ENCODE measurements at places on chromosomes 4 and X.

DNA sequence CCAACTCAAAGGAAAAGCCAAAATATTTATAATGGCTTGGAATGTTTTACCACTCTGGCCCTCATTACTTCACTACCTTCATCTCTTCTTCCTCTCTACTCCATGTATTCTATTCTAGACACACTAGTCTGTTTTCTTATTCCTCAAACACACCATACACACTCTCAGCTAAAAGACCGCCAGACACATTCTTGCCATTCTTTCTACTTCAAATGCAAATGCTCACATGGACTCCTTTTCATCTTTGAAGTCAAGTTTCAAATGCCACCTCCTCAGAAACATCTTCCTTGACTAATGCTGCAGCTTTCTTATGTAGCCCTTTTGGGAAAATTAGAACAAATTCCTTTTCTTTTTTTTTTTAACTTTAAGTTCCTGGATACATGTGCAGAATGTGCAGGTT is 412.9 kb upstream of the FMR1 start:
- no peak for DNase-seq

- no peak for DNase-seq
Measured at GRCh38 chrX:13009844-13010243, 34.6 kb downstream of the FAM9C start.

GRCh38 chrX:39886282-39886681 is 211.5 kb downstream of the BCOR start:
- DNase-seq = no peak

DNA sequence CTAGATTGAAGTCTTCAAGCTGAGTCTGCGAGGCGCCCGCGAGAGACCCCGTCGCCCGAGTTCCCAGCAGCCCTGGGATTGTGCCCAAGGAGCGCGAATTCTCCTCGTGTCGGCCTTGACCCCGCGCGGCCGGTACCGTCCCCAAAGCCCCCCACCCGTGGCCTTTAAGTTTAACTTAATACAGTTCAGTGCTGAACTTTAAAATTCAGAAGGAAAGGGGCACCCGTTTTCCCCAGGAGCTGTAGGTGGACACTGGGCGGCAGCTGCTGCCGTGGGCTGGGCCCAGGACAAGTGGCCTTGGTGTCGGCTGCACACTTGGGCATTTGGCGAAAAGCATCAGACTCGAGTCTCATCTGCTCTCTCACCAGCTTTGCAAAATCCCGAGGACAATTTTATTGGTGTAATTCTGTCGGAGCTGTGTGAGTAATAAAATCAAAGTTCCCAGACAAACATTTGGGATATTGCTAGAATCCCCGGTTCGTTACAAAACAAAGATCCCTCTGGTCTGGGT is 634 bp downstream of the CWH43 start:
- no peak for DNase-seq

DNA sequence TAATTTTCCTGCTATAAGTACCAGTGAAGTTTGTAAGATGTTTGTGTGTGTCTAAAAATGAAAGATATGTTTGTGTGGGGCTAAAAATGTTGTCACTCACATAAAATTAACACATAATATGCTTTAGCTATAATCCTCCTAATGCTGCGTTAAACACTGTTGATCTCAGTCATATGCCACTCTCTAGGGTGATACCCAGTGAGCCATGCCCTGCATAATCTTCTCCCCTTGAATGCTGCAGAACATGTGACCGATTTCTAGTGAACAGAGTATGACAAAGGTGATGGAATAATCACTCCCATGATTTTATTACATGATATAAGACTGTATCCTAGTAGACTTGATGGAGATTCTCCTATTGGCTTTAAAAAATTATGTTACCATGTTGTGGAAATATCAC is 119.1 kb upstream of the EPHA5 start:
- DNase-seq = no peak

GRCh38 chr4:10584042-10584441 is 100.5 kb downstream of the CLNK start:
- DNase-seq = no peak

GRCh38 chr4:118964891-118965411 is 76.3 kb downstream of the SYNPO2 start:
- no peak for DNase-seq

- DNase-seq = no peak
Measured at GRCh38 chr4:106914223-106914622, 121.9 kb downstream of the DKK2 start.

DNA sequence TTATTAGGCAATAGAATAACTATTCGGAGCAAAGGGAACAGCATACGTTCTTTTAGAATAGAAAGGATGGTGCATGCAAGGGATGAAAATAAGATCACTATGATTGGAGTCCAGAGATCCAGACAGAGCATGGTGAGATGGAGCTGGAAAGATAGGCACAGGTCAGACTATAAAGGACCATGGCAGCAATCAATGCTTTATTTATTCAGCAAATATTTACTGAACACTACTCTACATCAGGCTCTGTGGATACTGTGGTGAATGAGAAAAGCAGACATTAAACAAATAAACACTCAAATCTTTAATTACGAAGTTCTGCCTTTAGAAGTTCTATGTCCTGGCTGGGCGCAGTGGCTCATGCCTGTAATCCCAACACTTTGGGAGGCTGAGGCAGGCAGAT is 44.7 kb upstream of the ACSL4 start:
- no peak for DNase-seq

DNA sequence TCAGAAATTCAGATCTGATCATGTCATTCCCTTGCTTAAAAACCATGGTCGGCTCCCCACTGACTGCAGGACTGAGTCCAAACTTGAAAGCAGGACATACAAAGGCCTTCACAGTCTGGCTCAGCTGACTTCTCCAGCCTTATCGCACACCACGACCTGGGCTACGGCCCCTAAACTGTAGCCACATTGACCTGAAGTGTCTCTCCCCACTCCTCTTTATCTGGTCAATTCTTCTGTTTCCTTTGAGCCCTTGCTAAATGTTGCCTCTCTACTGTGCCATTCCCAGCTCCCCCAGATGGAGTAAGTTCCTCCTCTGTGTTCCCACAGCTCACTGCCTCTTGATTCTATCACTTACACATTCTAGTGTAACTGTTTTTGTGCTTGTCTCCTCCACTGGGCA is 60.5 kb upstream of the CITED1 start:
- no peak for DNase-seq

GRCh38 chrX:16786791-16787735 is 797 bp downstream of the TXLNG start:
- DNase-seq = peak; percentile 11

- DNase-seq = no peak
Measured at GRCh38 chrX:153526801-153527200, 9.4 kb downstream of the ATP2B3 start.

GRCh38 chr4:137635108-137635507 is 102.8 kb upstream of the PCDH18 start:
- DNase-seq = no peak

DNA sequence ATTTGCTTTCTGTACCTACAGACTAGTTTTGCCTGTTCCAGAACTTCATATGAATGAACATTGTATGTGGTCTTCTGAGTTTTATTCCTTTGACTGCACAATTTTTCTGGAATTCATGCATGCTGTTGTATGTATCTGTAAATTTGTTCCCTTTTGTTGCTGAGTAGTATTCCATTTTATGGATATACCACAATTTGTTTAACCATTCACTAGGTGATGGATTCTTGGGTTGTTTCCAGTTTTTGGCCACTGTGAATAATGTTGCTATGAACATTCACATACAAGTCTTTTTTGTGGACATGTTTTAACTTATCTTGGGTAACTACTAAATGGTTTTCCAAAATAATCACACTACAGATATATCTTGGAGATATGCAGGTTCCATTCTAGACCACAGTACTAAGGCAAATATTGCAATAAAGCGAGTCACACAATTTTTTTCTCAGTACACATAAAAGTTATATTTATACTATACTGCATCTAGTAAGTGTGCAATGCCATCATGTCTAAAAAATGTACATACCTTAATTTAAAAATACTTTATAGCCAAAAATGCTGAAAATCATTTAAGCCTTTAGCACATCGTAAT is 58.7 kb downstream of the TSPAN5 start:
- no peak for DNase-seq

DNA sequence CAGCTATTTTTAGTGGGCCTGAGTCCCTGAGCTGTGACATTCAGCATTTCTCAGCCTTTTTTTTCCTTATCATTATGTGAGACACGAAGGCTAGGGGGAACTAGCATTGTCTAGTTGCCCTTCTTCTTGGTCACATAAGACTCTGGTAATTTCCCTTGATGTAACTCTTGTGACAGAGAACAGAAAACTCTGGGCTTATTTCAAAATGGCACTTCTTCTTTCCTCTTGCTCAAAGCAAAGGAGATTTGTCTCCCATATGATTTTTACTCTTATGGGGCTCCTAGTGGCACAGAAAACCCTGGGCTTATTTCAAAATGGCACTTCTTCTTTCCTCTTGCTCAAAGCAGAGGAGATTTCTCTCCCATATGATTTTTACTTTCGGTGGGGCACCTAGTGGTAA is 14.7 kb downstream of the ATXN3L start:
- DNase-seq = no peak

All from activated T-cell treated with anti-CD3 and anti-CD28 coated beads for 1 hour (primary cell).